ENCODE measurements at places on chromosomes 7 and 10. TPM values are rescaled to one million over a fixed set of nuclear protein-coding genes. Genes with fewer than 3 reads are reported as not detected.

GRCh38 chr7:45593877-45594276, 19.7 kb downstream of the ADCY1 start:
- DNase-seq, result no peak

DNA sequence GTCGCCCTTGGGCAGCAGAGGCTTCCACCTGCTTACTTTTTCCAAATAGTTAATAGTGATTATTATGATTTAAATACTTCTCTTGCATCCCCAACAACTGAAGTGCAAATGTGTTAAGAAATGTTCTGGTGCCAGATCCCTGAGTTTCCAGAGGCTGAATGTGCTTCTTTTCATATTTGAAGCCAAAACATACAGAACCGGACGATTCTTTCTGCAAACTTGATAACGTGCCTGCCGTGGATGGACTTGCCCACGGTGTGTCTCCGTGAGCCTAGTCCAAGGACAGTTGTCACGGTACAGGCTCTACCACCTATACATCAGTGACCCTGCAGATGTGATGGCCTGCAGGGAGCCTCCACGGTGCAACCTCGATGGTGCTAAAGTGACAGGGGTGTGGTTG, 198.6 kb upstream of the LYZL2 start:
- no peak for DNase-seq

- DNase-seq, result no peak
Observed at GRCh38 chr10:24879861-24880260, 72.5 kb downstream of the PRTFDC1 start.

GRCh38 chr7:140435252-140435895, 31.5 kb downstream of the RAB19 start:
- no peak for DNase-seq

DNA sequence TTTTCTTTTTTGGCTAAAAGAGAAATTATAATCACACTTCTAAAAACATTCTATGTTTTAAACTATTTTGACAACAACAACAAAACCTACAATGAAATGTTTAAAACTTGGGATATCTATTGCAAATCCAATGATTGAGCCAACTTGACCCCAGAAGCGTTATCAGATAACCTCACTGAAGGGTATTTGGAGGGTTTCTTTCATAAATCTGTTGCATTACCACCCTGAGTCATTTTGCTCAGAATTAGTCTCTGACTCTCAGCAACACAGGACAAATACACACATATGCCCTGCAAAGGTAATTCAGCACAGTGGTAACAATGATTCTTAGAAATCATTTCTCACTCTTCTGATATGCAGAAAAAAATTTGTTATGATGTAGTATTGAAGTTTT, 2.3 kb upstream of the COL1A2 start:
- no peak for DNase-seq

DNA sequence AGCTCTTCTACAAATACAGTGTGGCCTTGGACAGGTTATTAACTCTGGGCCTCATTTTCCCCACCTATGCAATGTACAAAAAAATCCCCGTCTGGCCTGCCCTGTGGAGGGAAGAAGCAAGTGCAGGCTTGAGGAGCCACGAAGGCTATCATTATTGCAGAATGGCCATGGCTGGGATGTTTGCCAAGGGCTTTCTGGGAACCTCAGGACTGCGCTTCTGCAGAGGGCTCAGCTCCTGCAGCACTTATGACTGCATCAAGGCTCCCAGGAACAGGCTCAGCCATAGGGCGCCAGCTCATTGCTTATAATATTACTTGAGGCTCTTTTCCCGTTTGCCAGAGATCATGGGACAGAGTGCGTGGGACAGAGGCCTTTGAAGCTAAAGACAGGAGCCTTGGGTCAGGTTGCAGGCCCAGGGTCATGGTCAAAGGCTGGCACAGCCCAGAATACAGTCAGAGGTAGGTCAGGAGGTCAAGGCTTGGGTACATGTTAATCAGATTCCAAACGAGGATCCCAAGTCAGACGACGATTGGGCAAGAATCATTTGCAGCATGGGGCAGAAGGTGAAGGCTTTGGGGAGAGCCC, 20.6 kb upstream of the C10orf105 start:
- no peak for DNase-seq

- DNase-seq, result no peak
Observed at GRCh38 chr7:158527915-158528502, 59.6 kb downstream of the PTPRN2 start.

GRCh38 chr10:75062506-75063299, 48.8 kb upstream of the SAMD8 start:
- no peak for DNase-seq

GRCh38 chr10:3486346-3487065, 298.5 kb downstream of the KLF6 start:
- no peak for DNase-seq

GRCh38 chr10:116111483-116112095, 161.4 kb downstream of the GFRA1 start:
- no peak for DNase-seq

DNA sequence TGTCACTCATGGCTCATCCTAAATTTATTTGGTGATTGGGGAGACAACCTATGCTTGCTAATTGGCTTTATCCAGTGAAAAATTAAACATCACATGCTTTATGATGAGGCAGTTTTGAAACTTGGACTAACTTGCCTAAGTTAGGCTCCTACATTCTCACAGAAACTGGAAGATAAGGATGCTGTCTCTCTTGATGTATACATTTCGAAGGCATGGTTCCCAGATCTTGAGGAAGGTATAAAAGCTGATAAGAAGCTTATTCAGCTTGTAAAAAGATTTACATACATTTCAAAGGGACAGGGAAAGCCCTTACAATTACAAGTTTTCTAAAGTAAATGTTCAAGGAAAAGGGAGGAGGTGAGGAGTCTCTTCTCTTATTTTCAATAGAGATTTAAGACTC, 561.7 kb downstream of the IPMK start:
- DNase-seq, result no peak

DNA sequence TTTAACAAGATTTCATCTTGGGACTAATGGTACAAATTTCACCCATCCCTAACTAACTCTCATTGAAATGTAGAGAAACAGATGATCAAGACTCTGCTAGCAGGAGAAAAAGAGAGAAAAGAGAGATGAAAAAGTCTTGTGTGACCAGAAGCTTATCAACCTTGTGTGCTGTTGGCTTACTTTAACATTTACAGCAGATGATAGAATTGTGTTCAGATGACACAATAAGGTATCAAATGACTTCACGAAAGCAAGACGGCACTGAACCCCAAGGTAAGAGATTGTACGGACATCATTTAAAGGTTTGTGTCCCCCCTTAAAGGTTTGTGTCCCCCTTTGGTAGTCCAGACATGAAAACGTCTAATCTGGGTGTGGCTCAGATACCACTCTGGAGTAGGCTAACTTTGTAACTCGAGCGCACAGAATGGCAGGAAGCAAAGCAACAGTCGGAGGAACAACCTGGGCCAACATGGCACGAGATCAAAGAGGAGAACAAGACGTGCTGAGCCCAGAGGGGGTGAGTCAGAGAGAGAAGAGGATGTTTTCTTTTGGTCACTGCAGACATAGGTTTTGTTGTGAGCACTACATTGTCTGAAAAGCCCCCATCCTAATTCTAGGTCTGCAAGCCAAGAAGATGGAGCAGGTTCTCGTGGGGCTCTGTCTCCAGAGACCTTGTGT, 10.4 kb upstream of the LMBR1 start:
- no peak for DNase-seq

DNA sequence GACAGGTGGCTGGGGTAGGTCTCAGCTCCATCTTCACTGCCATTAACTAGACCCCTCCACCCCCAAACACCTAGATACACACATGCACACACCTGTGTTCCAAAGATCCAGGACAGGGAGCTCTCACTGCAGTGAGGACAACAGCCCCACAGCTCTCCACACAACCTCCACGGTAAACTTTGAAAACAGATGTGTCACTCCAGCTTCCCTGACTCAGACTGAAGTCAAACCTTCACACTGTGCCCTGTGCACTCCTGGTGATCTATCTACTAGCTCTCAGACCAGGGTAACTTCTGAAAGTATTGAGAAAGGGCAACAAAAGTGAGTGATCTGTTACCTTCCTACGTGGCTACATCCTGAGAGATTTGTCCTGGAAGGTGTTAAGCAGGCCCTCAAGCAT, 519.8 kb downstream of the XPNPEP1 start:
- DNase-seq, result no peak

- DNase-seq, result no peak
Observed at GRCh38 chr7:78007231-78007630, 208.7 kb downstream of the PHTF2 start.

- no peak for DNase-seq
Observed at GRCh38 chr10:88152728-88153133, 289.3 kb downstream of the PTEN start.

GRCh38 chr7:1848013-1848640, 178.1 kb downstream of the ELFN1 start:
- no peak for DNase-seq

DNA sequence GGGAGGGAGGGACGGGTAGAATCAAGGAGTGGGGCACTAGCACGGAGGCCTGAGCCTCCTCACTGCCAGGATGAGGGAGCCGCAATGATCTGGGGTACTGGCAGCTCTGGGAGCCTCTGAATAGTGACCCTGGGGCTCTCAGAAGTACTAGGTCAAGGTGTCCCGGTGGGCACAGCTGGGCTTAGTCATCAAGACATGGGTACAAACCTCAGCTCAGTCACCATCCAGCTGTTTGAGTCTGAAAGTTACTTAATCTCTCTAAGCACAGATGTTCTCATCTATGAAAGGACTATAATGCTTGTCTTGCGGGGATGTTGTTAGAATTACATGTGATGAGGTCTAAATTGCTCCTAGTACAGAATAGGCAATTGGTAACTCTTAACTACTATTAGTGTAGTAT, 276.8 kb downstream of the KCNMA1 start:
- DNase-seq, result no peak

- DNase-seq, result no peak
Observed at GRCh38 chr10:121614613-121615434, 16.6 kb upstream of the FGFR2 start.

- DNase-seq, result no peak
Observed at GRCh38 chr7:154916856-154917807, 85.8 kb downstream of the PAXIP1 start.

GRCh38 chr10:117532451-117533107, 10.0 kb upstream of the EMX2 start:
- DNase-seq, result peak; percentile 24

GRCh38 chr10:55410415-55410885, 609.4 kb upstream of the PCDH15 start:
- peak; percentile 7 for DNase-seq

DNA sequence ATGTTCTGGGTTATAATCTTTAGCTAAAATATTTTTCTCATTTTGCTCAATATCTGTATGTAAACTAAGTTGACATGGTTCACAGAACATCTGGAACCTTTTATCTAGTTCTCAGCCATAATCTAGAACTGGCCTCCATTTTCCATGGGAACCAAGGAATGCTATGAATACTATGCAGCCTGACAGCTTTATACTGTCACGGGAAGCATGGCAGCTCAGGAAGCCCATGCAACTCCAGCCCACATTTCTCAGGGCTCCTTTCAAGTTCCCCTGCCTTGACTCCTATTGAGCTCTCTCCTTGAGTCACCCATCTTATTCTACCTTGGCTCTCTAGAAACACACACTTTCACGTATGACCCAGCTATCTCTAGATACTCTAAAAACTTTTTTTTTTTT, 36.6 kb upstream of the PRKAR2B start:
- DNase-seq, result no peak

GRCh38 chr7:157480371-157481050, 143.7 kb downstream of the DNAJB6 start:
- DNase-seq, result no peak

- no peak for DNase-seq
Observed at GRCh38 chr7:14690075-14690474, 212.5 kb downstream of the DGKB start.

DNA sequence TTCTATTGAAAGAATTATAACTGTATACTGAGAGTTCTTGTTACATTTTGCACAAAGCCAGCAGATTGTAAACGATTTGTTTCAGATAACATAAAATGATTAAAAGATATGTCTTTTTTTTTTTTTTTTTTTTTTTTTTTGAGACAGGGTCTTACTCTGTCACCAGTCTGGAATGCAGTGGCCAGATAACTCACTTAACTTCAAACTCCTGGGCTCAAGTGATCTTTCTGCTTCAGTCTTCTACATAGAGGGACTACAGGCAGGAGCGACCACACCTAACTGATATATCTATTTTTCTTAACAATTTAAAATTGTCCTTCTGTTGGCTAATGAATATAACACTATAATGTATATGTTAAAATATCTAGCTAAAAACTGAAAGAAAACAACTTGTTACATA, 317.3 kb upstream of the CACNA2D1 start:
- DNase-seq, result no peak

GRCh38 chr7:47390914-47391313, 191.0 kb downstream of the TNS3 start:
- DNase-seq, result no peak

SAMD9L gene
- 4.1 TPM for polyA plus RNA-seq

CACNA2D1 gene
- 33.9 TPM for polyA plus RNA-seq

PRF1 gene
- polyA plus RNA-seq, result 0.20 TPM

P4HA1 gene
- polyA plus RNA-seq, result 95.2 TPM

HOXA7 gene
- polyA plus RNA-seq, result 22.7 TPM

CALN1 gene
- polyA plus RNA-seq, result 1.5 TPM

CNPY1 gene
- polyA plus RNA-seq, result not detected

ADK gene
- 32.8 TPM for polyA plus RNA-seq

OLAH gene
- 0.96 TPM for polyA plus RNA-seq

GOLGA7B gene
- polyA plus RNA-seq, result 1.2 TPM

Data from left kidney (tissue), 8 donors.